LoVo (cell line): ENCODE measurements at places on chromosomes 5 and 9.

DNA sequence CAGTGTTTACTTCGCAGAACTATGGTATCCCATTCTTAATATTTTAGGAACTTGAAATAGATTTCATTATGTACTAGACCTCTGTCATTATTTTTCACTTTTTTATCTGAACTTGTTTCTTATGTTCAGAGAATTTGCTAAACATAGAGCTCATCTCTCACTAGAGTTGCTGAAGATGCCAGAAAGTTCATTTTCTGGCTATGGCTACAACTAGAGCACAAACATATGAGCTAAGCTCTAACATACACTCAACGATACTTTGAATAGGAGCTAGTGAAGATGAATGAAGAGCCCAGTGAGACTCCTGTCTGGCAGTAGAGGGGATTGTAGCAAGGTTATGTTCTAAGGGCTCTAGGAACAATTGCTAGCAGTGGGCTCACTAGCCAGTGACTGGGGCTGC, 582.2 kb downstream of the KIF4B start:
- no peak for DNase-seq

DNA sequence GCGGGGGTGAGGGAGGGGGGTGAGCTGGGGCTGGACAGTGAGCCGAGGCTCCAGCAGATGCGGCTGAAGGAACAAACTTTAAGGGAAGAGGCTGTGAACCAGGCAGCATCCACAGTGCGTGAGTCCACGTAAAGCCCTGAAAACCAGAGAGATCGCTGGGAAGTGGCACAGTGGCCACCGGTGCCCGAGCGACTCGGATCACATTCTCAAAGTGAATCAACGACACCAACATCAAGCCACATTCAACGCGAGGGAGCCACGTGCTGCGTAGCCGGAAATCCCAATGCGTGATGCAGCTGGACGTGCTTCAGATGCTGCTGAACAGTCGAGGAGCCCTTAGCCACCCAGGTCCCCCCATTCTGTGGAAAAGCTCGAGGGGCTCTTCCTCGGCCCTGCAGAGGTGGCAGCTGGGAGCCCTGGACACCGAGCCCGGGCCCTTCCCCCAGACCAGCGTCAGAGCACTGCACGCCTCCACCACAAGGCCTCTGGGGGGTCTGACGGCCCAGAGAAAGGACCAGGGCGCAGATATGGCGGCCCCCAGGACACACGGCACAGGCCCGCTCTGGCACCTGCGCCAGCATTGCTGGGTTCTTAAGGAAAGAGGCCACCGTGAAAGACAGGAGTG, 53.7 kb upstream of the EXOC3 start:
- no peak for DNase-seq

DNA sequence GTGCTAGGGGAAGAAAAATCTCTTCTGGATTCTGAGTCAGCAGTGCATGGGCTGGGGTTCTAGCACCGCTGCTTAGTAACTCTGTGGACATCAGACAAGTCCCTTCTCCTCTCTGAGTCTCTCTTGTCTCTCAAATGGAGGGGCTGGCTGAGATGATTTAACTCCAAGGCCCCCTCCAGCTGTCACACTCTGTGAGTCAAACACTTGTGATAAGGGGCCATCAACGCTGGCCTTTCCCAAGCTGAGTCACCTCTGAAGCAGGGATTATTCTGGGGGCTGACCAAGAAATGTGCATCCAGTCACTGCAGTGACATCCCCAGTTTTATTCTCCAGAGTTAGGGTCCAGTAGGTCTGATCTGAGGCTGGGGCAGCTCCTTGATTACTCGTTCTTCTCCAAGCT, 110.4 kb upstream of the ZNF462 start:
- DNase-seq: no peak

GRCh38 chr9:22211588-22212360, 202.7 kb upstream of the CDKN2B start:
- peak; percentile 86 for DNase-seq

- DNase-seq: no peak
These were observed 5.5 kb upstream of the PDE8B start for GRCh38 chr5:77204967-77205366.

DNA sequence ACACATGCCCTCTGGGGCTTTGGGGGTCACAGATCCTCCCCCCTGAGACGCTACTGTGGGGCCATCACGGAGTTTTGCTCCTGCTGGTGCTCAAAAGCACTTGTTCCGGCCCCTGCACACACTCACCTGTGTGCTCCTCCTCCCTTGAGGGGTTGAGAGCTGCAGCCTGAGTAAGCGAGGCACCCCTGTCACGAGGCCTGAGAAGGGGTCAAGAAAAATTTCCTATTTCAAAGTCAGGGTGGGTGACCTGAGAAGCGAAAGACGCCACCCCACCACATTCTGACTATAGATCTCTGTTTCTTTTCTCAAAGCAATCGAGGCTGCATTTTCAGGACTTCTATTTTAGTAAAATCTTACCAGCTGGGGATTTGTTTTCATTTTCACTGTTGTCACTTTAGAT, 138.5 kb downstream of the DCP2 start:
- no peak for DNase-seq

- no peak for DNase-seq
These were observed 530.3 kb upstream of the KLF4 start for GRCh38 chr9:108019821-108020220.

DNA sequence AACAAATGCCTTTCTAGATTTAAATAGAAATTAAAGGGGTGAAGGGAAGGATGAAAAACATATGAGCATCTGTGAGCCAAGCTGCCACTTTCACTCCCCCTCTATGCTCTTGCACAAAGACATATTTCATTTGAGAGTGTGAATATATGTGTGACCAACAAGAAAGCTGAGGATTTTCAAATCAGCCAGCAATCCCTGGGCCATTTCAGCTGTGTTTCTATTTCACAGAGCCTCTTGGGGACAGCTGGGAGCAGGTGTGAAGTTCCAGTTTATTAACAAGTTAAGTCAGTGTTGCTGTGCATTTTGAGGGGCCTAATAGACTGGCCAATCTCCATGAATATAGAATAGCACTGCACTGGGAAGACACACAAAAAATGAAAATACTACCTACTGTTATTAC, 248.7 kb upstream of the RGMB start:
- DNase-seq: no peak

- no peak for DNase-seq
These were observed 33.8 kb upstream of the PTGS1 start for GRCh38 chr9:122336866-122337555.

GRCh38 chr9:23659346-23660006, 166.6 kb downstream of the ELAVL2 start:
- no peak for DNase-seq

GRCh38 chr5:139658928-139659667, 10.9 kb downstream of the CXXC5 start:
- DNase-seq: no peak

GRCh38 chr5:144468571-144468970, 297.9 kb downstream of the KCTD16 start:
- DNase-seq: no peak

GRCh38 chr9:764986-765385, 76.5 kb upstream of the DMRT1 start:
- DNase-seq: no peak

- no peak for DNase-seq
These were observed 16.9 kb upstream of the ANKRD55 start for GRCh38 chr5:56250011-56250410.

GRCh38 chr5:13250464-13251291, 693.8 kb downstream of the DNAH5 start:
- DNase-seq: peak; percentile 21

GRCh38 chr9:107749787-107750444, 260.3 kb upstream of the KLF4 start:
- DNase-seq: peak; percentile 75

DNA sequence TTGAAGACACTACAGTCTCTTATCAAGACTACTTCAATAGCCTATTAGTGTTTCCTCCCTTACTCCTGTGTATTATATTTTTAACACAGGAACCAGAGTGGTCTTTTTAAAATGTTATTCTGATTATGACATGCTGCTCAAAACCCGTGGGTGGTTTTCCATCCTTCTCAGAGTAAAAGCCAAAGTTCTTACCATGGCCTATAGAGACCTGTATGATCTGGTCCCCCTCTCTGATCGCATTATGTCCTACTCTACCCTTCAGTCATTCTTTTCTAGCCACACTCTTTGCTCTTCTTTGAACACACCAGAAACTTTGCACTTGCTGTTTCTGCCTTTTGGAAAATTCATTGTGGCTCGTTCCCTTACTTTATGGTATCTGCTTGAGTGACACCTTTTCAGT, 13.8 kb downstream of the RECK start:
- DNase-seq: no peak

DNA sequence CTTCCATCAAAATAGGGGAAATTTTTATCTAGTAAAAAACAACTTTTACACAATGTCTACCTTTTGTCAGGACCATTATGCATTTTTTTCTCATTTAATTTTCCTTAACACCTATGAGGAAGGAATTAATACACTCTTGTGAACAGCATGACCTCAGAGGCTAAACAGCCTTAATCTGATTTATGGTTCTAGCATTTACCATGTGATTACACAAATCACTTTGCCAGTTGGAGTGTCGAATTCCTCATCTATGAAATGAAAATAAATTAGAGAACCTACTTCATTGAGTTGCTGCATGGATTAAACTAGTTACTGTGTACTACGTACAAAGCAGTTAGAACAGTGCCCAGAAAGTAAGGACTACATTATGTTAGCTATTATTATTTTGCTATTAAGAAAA, 187.7 kb upstream of the MPDZ start:
- no peak for DNase-seq

- peak; percentile 50 for DNase-seq
These were observed 77.5 kb upstream of the XPA start for GRCh38 chr9:97774673-97775072.

DNA sequence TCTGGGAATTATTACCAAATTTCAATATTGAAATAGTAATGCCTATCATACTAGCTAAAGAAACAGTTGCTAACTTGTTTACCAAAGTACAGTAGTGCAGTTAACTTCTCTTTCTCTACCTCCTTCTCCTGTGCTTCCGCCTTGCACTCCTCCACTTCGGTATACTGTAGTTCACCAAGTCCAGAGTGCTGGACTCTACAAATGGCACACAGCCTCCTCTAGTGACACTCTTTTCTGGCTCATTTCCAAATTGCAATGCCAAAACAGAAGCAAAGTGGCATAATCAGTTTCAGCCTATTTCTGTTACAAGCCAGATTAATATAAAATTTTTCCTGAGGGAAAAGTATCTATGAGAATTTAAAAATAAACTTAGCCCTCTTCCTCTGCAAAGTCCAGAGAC, 86.0 kb upstream of the RASGRF2 start:
- no peak for DNase-seq

- DNase-seq: no peak
These were observed 63.1 kb downstream of the ADAMTS6 start for GRCh38 chr5:65418661-65419060.

DNA sequence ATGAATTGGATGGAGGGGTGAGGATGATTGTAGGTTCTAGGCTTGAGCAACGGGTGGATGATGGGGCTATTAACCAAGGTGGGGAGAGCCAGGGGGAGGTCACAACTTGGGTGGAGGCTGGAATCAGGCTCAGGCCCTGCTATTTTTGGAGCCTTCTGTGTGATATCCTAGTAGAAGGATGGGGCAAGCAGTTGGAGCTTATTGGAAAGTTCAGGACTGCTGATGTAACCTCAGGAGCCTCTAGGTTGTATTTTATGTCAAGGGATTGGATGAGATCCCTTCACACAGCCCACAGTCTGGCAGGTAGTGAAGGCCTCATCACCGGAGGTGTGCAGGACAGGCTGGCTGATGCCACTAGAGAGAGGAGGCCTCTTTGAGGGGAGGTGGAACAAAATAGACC, 11.2 kb upstream of the RPS14 start:
- no peak for DNase-seq

GRCh38 chr5:143652108-143652700, 159.8 kb upstream of the HMHB1 start:
- no peak for DNase-seq

GRCh38 chr5:158698768-158699284, 400.9 kb downstream of the EBF1 start:
- DNase-seq: no peak

DNA sequence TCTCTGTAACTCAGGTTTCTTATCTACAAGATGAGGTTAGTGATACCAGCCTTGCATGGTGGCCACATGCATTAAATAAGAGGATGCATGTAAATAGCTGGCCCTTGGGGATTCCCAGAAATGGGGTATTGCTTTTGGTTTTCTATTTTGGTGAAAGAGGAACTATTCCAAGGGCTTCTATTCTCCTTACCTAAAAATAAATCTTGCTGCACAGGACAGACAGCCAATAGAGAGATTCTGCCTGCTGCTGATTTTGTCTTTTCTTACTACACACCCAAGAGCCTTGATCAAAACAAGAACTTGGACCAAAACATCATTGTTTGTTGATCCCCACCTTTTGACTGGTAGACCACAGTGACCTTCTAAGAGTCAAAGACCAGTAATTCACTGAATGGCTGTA, 161.8 kb downstream of the PJA2 start:
- no peak for DNase-seq

DNA sequence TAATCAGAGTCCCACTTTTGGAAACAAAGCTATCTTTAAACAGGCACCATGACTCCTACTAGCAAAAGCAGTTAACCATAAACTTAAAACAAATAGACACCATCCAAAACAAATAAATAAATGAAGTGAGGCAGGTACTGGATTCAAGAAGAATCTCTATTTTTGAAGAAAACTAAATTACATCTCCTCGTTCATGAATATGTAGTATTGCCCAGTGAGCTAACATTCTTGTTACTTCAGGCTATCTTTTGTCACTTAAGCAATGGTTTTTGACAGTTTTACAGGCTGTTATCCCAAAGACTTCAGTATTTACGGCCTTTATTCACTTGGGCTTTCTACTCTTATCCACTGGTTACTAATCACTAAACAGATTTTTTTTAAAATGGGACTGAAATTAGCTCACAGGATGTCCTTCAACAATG, 242.5 kb downstream of the MLLT3 start:
- no peak for DNase-seq

DNA sequence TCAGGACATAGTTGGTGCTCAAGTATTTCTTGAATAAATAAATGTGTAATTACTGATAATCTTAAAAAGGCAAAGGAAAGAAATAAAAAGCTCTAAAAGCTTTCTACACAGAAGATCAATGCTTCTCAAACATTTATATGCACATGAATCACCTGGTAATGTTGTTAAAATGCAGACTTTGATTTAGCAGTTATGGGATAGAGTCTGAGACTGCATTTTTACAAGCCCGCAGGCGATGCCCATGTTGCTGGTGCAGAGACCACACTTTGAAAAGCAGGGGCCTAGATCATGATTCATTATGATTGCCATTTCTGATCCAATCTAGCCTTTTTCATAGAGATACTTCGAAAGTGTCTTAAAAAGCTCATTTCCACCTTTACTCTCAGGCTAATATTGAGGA, 3.5 kb upstream of the CCDC152 start:
- no peak for DNase-seq
